ENCODE measurements at places on chromosomes 12 and 14.

DNA sequence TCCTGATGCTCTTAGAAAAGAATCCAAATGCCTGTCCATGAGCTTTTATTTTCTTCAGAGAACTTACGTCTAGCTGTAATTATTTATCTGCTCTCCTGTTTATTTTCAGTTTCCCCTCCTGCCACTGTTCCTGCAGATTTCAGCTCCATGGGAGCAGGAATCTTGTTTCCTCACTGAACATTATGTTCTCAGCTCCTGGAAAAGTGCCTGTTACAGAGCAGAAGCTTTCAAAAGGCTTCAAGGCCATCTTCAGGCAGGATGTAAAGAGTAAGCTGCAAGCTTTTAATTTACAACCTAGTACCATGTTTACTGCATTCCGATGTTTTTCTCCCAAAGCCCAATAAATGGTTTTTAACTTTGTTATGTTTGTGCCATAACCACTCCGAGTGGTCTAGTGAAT is 98.4 kb upstream of the BTG1 start:
- DNase-seq: no peak

- no peak for DNase-seq
Measured at GRCh38 chr14:77051116-77051515, 22.6 kb upstream of the IRF2BPL start.

GRCh38 chr14:103045371-103045869 is 11.9 kb downstream of the CDC42BPB start:
- no peak for DNase-seq

GRCh38 chr12:121264951-121265515 is 31.5 kb downstream of the CAMKK2 start:
- DNase-seq: no peak

- DNase-seq: no peak
Measured at GRCh38 chr12:42919691-42920090, 330.1 kb upstream of the PRICKLE1 start.

DNA sequence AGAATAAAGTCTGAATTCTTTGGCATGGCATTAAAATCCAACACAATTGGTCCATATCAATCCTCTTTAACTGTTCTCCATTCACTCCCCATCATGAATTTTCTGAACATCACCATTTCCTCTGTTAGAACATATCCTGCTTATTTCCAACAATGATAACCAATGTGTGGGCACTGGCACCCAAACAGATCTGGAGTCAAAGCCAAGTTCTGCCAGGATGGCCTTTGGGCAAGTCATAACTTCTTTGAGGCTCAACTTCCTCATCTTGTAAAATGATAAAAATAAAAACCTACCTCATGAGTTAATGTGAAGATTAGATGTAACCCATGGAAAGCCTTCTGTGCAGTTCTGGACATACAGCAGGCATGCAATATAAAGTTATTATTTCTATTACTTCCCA is 12.5 kb downstream of the PAWR start:
- no peak for DNase-seq

GRCh38 chr12:3821441-3821840 is 51.8 kb downstream of the PARP11 start:
- DNase-seq: no peak

DNA sequence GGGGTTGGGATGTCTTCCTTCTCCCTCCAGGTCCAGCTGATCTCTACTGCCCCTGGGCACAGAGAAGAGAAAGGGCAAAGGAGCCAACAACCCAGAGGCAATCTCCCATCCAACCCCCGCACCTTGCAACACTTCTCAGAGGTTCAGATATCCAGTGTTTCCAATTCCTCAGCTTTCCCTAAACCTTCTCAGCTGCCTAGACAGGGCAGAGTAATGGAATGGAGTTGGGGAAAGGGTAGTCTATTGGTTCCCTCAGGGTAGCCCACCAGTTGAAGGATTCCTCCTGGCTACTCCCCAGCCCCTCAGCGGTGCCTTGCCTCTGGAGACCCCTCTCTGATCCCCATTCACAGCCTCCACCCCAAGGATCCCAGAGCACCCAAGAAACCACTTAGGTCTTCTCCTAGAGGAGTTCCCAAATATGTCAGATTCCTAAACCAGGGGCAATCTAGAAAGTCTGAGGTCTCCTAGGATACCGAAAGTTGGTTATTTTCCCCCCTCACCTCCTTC is 537 bp downstream of the NFE2 start:
- no peak for DNase-seq
